NCI-H226 (cell line): ENCODE measurements at places on chromosomes 4 and X.

GRCh38 chrX:116272322-116272721, 101.8 kb downstream of the AGTR2 start:
- peak; percentile 2 for DNase-seq

GRCh38 chrX:774536-774935, 143.9 kb downstream of the SHOX start:
- DNase-seq, result no peak

GRCh38 chr4:104630272-104630671, 135.6 kb upstream of the CXXC4 start:
- DNase-seq, result no peak

- no peak for DNase-seq
Measured at GRCh38 chrX:86369847-86370630, 221.8 kb downstream of the DACH2 start.

GRCh38 chr4:155846929-155847328, 19.1 kb downstream of the ASIC5 start:
- DNase-seq, result no peak

DNA sequence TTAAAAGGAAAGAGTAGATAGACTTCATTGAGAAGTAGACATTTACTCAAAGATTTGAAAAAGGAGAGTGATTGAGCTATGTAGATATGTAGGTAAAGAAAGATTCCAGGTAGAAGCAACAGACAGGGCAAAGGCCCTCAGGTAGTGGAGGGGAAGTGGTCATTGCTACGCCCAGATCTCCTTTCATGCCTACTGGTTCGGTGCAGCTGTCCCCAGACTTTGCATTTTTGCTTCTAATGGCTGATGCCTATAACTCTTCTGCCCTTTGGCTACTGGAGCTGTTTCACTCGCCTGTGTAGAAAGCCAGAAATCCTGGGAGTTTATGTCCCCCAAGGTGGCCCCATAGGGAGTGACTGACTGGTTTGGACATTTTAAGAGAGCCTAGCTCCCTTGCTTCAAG, 16.9 kb upstream of the ARMCX2 start:
- no peak for DNase-seq

DNA sequence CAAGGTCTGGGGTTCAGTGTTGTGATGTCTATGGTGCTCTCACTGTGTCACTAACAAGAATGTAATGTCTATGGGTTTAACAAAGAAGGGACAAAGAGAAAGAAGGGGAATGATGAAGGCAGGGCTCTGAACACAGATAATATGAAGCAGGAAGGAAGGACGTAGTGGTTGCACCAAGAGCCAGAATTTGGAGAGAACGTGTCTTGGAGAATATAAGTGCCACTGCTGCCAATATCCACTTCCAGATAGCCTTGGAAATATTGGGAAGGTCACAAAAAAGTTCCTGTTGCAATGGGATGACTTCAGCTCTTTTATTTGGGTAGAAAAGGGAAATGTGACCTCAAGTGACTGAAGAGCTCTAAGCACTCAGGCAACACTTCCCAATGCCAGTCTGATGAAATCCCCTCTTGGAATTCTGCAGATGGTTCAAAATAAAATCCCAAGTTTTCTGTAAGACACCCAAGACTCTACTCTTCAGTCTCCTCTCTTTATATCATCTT, 131.8 kb downstream of the PRKX start:
- DNase-seq, result no peak

- DNase-seq, result no peak
Measured at GRCh38 chr4:155903453-155903852, at the start of gene TDO2. TDO2 (plus strand) TSS chr4:155903696; CDS start chr4:155903759, 63 bp downstream.

- DNase-seq, result no peak
Measured at GRCh38 chr4:42280327-42281095, 116.8 kb upstream of the SHISA3 start.

- DNase-seq, result no peak
Measured at GRCh38 chr4:156295676-156296195, 342.1 kb upstream of the CTSO start.

DNA sequence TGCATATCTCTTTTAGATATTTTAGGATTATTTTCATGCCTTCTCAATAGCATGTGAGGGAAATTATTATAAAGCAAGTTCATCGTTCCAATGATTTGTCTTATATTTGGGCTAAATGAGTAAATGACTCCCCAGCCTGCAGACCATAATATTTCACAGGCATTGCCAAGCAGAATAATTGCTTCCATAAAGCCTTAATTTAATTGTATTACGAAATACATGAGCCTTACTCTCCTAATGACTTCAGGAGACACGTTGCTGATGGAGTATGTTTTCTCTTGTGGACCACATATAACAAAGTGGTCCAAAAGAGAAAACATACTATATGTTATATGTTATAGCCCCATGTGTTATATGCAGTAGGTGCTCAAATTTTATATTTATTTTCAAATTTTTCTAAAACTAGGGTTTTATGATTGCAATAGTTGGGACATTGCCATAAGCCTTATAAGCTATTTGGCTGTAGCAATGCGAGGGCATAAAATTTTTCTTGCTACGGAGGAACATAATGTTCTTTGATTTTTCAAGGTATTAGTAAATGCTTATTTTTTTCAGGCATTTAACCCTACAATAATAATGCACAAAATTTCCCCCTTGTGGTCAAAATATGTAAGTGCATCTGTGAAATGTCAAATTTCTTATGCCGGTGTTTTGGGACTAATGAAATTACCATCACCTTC, 26.2 kb upstream of the TMPRSS11D start:
- DNase-seq, result no peak

DNA sequence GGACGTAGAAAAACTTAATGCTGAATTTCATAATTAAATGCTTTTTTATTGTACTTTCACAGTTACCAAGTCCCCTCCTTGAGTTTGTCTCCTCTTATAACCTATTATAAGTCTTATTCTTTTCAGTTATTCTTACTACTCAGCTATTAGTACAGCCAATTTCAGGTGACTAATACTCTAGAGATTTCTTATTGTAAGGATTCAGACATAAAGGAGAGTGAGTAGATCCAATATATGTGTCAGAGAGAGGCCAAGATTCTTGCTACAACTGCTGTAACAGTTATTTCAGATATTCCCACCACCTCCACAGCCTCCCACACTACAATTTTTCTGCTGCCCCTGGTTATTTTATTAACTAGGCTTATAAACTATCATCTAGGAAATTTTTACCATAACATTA, 274.5 kb downstream of the GPAT3 start:
- DNase-seq, result peak; percentile 39

GRCh38 chrX:16023790-16024734, 99.3 kb upstream of the GRPR start:
- DNase-seq, result peak; percentile 29

DNA sequence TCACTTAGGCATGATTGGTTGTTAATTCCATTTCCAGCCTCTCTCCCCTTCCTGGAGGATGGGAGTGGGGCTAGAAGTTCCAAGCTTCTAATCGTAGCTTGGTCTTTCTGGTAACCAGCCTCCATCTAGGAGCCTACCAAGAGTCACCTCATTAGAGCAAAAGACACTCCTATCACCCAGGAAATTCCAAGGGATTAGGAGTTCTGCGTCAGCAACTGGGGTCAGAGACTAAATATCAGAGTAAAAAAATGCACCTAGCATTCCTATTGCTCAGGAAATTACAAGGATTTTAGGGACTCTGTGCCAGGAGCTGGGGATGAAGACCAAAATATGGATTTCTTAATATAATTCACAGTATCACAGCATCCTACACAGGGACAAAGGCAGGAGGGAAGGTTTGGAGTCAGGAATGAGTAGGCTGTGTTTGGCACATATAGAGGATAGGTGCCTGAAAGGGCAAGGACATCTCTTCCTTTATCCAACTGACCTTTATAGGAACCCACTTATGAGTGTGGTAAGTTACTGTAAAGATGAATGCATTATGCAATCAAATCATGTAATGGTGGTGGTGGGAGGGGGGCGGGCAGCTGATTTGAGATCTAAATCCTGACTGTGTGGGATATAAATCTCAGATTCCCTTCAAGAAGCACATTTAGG, 30.5 kb upstream of the LIMCH1 start:
- peak; percentile 96 for DNase-seq

DNA sequence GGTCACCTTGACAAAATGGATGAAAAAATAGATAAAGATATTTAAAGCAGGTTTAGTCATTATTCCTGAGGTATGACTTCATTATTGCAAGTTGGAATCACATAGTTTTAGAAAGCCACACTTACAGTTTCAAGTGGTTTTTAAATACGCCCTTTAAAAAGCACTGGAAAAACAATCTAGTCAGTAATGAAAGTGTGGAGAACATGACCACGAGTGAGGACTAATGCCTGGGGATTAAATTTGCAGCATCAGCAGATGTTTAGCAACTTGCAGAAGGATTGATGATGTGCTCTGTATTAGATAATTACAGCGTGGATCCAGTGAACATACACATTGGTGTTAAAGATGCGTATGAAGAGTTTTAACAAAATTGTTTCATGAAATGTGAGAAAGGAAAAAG, 5.9 kb downstream of the SPARCL1 start:
- no peak for DNase-seq

- DNase-seq, result no peak
Measured at GRCh38 chr4:162891788-162892707, 274.6 kb downstream of the NAF1 start.

- no peak for DNase-seq
Measured at GRCh38 chrX:13427441-13428052, 107.7 kb upstream of the ATXN3L start.

- no peak for DNase-seq
Measured at GRCh38 chr4:27129871-27130366, 269.3 kb downstream of the STIM2 start.

GRCh38 chr4:168604496-168605373, 107.9 kb downstream of the PALLD start:
- DNase-seq, result peak; percentile 79

GRCh38 chr4:168892475-168892874, 117.6 kb downstream of the CBR4 start:
- DNase-seq, result no peak

GRCh38 chrX:112913807-112914206, 73.2 kb upstream of the AMOT start:
- no peak for DNase-seq

DNA sequence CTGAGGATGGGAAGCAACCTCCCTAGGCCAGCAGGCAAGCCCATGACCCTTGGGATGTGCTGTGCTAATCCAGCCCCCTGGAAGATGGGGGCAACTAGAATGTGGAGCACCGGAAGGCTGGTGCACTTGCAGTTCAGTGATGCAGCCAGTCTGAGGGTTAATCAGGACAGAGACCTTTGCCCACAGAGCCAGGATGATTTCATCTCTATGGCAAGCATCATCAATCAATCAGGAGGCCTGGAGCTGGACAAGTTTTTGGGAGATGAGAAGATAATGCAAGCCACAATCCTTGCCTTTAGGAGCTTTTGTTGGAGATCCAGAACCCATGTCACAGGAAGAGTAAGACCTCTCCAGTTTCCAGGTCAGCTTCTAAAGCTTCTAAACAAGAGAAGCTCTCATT, 15.4 kb upstream of the MSN start:
- DNase-seq, result no peak

DNA sequence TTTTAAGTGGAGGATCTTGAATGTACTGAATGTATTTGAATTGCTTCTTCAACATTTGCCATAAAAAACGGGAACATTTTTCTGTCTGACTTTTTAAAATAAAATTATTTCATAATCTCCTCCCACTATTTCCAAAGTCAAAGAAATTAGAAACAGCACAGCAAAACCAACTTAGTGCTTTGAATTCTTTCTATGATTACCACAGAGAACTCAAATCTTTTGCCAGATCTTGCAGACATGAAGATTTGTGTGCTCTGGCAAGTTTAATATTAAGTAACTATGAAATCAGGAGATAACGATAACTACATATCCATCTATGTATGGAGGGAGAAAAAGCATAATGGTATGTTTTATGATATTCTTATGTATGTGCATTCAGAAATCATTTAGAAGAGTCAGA, 982.2 kb downstream of the PCDH7 start:
- no peak for DNase-seq

GRCh38 chrX:19893727-19894126, 6.3 kb upstream of the SH3KBP1 start:
- no peak for DNase-seq

- DNase-seq, result no peak
Measured at GRCh38 chr4:92646826-92647225, 343.1 kb downstream of the GRID2 start.

DNA sequence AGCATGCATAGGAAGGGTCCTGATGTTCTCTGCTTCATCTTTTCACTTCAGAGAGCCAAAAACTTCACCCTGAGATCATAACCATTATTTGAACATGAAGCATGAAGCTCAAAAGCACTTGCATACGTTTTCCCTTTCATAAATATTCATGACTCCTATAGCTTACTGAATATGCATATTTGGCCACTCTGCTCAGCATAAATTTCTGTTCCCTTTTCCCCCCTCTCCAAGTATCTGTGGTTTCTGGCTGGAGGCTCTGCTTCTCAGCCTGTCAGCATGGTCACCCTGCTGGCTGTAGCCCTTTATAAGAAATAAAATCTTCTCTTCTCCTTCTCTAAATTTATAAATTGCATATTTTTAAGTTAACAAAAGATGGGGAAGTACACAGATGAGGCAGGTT, 384.7 kb upstream of the AGA start:
- DNase-seq, result no peak

DNA sequence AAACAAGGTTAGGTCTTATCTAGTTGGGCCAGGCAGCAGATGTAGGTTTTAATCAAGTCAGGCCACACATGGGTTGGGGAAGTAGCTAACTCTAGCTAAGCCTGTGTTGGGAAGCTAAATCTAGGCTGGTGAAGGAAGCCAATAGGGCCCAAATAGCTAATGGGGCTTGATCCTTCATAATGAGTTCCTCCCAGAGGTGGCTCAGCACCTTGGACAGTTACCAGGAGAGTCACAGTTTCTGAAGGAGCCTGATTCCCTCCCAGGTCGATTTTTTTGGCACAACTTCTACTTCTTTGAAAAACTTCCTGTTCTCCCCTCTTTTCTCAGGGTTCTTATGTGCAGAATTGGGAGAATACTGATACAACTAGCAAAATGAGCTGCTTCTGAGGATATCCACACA, 242.5 kb upstream of the PRPS2 start:
- no peak for DNase-seq

DNA sequence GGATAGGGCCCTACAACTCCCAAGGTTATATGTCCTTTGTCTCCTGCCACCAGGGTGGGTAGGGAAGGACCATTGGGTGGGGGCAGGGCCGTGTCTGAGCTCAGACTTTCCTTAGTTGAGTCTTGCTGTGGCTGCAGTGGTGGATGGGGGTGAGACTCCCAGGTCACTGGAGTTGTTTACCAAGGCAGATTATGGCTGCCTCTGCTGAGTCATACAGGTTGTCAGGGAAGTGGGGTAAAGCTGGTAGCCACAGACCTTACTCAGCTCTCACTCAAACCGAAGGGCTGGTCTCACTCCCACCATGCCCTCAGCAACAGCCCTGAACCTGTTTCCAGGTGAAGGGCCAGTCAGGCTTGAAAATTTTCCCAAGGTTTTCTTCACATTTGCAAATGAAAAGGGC, 58.8 kb upstream of the FAAH2 start:
- DNase-seq, result peak; percentile 1

DNA sequence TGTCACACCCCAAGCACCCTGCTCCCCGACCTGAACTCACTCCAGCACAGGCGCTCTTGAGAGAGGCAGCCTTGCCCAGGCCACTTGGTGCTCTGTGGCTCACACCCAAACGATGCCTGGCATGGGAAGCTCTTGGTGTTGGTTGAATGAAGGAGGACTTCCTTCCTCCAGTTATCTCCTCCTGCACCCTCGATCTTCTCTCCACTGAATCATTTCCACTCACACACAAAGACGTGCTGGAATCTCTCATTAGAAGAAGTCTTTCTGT, 90.5 kb upstream of the TRIM2 start:
- no peak for DNase-seq

- no peak for DNase-seq
Measured at GRCh38 chr4:145818011-145818410, 120.6 kb downstream of the ZNF827 start.

- DNase-seq, result peak; percentile 83
Measured at GRCh38 chr4:66574145-66574978, 904.1 kb upstream of the EPHA5 start.
